ENCODE measurements at places on chromosomes 3 and 15.

DNA sequence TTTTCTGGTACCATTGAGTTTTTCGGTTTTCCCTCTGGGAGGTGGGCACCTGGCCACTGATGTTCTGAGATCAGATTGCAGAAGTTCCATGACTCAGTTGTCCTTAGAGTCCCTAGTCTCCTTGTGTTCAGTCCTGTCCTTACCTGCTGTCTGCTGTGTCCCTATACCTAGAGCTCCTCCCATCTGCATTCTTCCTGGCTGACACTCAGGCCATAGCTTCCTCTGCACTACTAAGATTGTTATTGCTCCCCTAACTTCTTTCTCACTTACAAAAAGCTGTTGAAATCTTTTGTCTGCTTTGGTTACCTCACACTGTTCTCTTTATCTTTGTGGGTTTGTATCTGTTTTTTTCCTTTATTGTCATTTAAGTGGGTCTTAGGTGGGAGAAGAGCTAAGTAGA is 13.2 kb downstream of the USP3 start:
- DNase-seq = no peak

- no peak for DNase-seq
These were observed 1.0 kb downstream of the DTWD1 start for GRCh38 chr15:49621887-49622286.

GRCh38 chr3:155772801-155773200 is 27.9 kb upstream of the PLCH1 start:
- DNase-seq = no peak

GRCh38 chr3:2880218-2880756 is 229.9 kb downstream of the IL5RA start:
- DNase-seq = no peak

- DNase-seq = no peak
These were observed 40.3 kb downstream of the FSTL1 start for GRCh38 chr3:120410541-120410940.

Data from caudate nucleus (tissue), 63 donors.